ENCODE measurements at places on chromosomes 6 and 20. TPM values are rescaled to one million over a fixed set of nuclear protein-coding genes. Genes with fewer than 3 reads are reported as not detected.

GRCh38 chr20:37932919-37933318 lies 30.0 kb downstream of the VSTM2L start:
- DNase-seq, result no peak

DNA sequence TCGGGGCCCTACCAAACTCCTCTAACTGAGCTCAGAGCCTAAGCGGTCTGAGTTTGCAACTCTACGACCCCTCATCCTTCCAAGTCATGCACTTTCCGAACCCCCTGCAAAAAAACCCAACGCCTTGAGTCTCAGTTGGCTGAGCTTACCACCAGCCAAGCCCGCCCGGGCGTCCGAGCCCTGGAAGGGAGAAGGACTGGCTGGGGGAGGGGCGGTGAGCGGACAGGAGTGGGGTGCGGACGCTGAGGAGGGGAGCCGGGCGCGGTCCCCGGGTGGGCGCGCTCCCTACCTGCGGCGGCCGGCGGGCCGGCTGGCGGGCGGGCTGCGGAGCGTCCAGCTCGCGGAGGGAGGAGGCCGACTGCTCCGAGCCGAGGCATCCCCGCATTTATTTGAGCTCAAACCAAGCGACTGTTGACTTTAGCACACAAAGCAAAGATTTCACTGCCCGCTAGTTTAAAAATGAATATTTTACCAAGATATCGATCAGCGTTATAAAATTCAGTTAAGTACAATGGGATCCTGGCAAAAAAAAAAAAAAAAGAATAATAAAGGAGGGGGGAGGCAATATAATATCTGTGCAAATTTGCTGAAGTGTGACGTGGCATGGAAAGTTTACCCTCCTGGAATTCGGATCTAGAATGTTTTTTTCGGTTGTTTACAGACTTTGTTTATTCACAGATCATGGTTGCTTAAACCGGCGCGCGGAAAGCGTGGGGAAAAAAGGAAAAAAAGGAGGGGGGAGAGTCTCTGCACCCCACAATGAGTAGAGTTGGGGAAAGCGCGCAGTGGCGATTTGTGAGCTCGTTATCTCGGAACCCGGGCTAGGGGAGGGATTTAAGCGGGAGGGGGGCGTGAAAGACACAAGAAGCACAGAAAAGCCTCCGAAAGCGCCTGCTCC lies 5.9 kb downstream of the FOXA2 start:
- no peak for DNase-seq

DNA sequence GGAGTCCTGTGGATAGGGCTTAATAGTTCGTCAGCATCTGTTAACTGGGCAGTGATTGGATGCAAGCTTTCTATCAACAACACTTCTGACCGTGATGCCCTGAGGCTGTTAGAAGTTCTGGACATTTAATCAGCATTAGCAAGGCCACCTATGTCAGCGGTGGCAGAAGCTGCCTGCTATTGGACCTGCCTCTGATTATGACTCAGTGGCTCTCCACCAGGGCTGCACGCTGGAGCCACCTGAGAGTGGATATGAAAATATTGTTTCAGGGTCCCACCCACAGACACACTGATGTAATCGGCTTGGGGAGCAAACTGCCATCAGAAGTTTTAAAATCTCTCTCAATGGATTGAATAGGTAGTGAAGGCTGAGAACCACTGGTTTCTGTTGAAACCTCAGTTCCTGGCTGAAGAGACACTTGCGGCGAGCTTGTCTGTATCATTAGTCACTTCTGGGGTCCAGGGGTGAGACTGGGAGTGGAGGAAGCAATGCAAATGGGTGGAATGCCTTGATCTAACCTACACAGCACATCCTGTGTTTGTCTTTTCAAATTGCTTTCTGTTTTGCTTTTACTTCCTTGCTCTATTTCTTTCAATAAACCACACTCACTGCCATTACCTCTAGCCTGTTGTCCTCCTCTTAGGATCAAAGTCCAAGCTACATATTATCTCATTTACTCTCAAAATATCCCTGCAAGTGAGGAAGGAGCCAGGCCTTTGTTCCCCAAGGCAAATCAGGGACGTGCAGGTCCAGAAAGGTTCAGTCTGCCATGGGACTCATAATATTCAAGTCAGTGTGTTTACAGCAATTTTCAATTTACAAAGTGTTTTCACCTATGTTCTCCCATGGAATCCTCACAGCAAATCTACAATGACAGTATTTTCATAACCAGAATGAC lies 4.2 kb downstream of the CLIC5 start:
- peak; percentile 50 for DNase-seq

- no peak for DNase-seq
Measured at GRCh38 chr6:55696501-55696900, 117.5 kb upstream of the HMGCLL1 start.

- no peak for DNase-seq
Measured at GRCh38 chr6:19851241-19852089, 14.3 kb downstream of the ID4 start.

DNA sequence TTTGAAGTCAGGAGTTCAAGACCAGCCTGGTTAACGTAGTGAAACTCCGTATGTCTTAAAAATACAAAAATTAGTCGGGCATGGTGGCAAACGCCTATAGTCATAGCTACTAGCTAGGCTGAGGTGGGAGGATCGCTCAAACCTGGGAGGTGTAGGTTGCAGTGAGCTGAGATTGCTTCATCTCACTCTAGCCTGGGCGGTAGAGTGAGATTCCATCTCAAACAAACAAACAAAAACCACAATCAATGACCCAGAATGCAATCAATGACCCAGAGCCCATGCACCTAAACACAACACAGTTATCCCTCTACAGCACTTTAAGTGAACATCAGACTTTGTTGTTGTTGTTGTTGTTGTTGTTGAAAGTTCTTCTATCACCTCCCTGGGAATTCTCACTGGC lies 77.9 kb downstream of the MYB start:
- no peak for DNase-seq

- DNase-seq, result peak; percentile 21
Measured at GRCh38 chr6:119742188-119742803, 392.7 kb upstream of the MAN1A1 start.

GRCh38 chr20:57280221-57280620 lies 13.8 kb upstream of the BMP7 start:
- DNase-seq, result no peak

DNA sequence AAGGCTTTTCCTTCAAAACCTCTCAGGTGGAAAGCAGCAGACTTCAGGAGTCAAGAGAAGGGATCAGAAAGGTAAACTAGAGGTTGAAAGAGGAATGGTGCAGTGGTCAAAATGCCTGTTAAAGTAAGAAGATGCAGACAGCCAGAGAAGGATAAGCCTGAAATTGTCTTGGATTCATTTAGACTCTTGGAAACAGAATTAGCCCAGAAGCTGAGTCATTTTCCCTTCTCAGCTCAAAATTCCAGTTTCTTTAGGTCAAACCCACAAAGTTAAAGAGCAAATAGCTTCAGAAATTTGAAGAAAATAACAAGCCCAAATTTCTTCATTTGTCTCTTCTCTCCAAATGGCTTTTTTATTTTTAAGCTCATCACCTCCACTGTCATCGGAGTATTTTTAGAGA lies 73.9 kb downstream of the DHX35 start:
- no peak for DNase-seq

DNA sequence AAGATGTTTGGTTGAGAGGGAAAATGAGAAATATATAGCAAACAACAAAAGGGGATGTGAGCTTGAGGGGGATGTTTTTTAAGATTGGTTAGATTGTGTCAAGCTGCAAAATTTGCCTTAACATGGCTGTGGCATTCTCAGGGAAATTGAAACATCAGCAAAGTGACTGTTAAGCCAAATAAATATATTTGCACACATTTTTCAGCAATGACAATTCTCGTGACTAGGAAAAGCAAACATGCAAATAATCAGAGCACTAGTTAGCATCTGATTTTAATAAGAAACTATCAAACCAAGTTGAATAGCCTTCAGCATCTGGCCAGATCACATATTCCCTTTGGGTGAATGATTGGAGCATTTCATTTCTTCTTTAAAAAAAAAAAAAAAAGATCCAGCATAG lies 262.8 kb downstream of the TBC1D7 start:
- no peak for DNase-seq

DNA sequence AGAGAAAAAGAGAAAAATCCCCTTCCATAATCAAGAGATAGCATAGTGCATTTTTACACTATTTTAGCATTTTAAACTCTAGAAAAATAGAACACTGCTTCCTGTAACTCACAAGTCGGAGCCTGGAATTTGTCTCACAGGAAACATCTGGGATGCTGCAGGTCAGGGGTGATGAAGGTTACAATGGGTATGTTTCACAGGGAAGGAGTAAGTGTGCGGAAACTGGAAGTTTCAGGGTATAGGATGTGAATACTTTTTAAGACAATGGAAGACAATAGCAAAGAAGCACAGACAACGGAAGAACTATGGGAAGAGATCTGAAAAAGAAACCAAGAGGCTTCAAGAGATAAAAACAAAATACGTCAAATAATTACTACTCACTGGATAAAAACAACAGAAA lies 361.0 kb upstream of the MARCKS start:
- no peak for DNase-seq

DNA sequence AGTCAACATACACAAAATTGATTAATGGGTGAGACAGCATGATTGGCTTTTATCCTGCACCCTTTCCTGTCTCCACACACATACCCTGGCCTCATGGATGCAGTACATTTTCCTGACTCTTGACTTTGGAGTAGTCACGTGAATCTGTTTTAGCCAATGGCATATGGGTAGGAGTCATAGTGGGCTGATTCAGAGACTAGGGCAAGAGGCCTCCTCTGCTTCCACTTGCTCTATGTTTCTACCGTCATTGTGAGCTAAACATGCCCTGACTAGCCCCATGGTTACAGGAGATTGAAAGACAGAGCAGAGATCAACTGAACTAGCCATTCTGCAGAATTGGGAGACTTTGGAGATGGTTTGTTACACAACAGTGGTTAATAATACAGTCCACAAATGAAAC lies 850.0 kb downstream of the DHX35 start:
- no peak for DNase-seq

DNA sequence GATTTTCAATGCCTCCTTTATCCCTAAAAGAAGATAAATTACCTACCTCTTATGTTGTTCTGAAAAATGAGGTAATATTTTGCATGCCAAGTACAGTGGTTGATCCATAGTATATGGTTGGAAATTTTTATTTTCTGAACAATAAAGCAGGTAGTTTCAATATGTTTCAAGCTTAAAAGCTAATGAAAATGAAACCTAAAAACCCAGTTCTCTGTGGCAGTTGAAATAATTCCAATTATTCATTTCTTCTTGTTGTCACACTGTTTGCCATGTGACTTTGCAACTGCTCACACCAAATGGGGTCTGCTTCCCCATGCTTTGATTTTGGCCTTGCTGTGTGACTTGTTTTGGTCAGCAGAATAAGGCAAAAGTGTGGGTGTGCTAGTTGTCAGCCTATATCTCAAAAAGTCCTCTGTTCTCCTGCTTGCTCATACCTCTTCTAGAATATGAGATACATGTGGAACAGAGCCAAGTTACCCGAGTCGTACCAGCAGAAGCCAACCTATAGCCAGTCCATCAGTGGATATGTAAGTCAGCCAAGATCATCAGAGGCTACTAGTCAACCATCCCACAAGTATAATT lies 197.2 kb upstream of the THEMIS start:
- no peak for DNase-seq

DNA sequence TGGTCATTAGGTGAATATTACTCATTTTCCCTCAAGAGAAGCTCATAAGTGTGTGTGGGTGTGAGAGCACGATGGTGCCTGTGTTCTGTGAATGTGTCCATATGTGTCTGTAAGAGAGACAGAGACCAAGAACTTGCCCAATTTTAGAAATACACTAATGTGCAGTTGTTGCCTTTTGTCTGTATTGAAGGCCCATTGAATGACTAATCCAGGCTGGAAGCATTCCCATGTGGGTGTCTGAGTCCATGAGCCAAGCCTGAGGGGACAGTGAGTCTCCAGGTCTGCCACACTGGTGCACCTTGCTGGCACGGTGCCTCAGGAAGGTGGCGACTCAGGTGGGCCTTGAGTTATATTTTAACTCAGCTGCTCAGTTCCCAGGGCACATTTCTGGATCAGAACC lies 25.5 kb upstream of the ASXL1 start:
- DNase-seq, result no peak

GRCh38 chr6:35562060-35562459 lies 49.4 kb upstream of the TULP1 start:
- no peak for DNase-seq

GRCh38 chr6:75830959-75831885 lies 82.2 kb downstream of the MYO6 start:
- DNase-seq, result no peak

- DNase-seq, result no peak
Measured at GRCh38 chr20:61163031-61163430, 89.0 kb upstream of the CDH4 start.

GRCh38 chr6:154721460-154721859 lies 11.8 kb upstream of the SCAF8 start:
- no peak for DNase-seq

- DNase-seq, result peak; percentile 4
Measured at GRCh38 chr6:24858177-24858653, 59.5 kb upstream of the ARMH2 start.

LHFPL5 gene
- polyA plus RNA-seq, result not detected

PAQR8 gene
- 17.9 TPM for polyA plus RNA-seq

EYS gene
- not detected for polyA plus RNA-seq

DLL1 gene
- polyA plus RNA-seq, result 0.49 TPM

SRSF12 gene
- 0.23 TPM for polyA plus RNA-seq

DYNLT2 gene
- 0.67 TPM for polyA plus RNA-seq

SAPCD1 gene
- not detected for polyA plus RNA-seq

WDR27 gene
- polyA plus RNA-seq, result 7.4 TPM

LBP gene
- polyA plus RNA-seq, result not detected

SIRPG gene
- 149 TPM for polyA plus RNA-seq
